ENCODE measurements at places on chromosomes 5 and 9.

DNA sequence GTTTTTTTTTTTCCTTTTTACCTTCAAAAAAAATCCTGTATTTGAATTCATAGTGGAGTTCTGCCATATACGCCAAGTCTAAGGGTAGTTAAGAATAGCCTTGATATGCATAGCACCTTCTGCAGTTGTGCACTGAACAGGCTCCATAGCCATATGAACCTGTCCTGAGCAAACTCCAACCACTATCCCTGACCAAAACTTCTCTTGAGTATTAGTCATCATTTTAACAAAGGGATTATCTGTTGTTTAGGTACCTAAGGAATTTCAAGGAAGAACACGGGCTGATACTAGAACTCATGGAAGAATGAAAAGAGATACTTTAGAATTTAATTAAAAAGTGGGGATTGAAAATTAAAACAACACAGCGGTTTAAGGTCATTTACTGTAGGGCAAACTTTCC lies 1.9 kb upstream of the FBXO38 start:
- DNase-seq: no peak

GRCh38 chr5:88426441-88426840 lies 157.8 kb upstream of the TMEM161B start:
- no peak for DNase-seq

DNA sequence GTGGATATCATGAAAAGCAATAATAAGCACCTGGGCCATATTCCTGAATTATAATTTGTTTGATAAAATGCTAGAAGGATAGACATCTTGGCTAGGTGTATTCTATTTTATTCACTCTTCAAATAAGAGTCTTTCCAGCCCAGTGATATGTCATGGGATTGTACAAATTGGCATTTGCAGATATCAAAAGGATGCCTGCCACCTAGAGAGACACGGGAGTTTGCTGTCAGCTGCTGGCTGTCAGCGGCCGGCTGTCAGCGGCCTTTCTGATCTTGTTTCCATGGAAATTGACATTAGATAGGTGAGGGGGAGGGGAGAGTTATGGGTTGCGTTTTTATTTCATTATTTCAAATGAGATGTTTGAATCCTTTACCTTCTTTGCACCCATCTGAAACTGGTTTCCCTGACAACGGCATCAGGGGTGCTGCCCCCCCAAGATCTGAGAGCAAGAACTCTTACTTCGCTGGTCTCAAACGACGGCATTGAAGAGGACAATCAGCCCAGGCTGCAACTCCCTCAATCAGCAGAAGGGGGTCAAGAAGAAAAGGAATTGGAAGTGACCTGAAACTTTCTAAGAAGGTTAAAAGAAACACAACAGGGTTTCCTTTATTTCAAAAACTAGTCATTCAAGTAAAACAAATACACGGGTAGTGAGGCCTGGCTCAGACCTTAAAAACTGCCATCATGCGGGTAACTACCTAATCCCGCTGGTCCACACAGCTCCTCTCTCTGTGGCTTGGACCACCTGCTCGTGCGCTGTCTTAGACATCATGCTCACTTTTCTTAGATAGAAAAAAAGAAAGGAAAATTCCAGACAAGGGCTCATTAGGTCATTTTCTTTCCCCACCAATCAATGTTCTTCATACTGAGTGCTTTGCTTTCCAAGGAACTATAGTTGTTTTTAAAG lies 115.7 kb downstream of the TLE1 start:
- DNase-seq: no peak

DNA sequence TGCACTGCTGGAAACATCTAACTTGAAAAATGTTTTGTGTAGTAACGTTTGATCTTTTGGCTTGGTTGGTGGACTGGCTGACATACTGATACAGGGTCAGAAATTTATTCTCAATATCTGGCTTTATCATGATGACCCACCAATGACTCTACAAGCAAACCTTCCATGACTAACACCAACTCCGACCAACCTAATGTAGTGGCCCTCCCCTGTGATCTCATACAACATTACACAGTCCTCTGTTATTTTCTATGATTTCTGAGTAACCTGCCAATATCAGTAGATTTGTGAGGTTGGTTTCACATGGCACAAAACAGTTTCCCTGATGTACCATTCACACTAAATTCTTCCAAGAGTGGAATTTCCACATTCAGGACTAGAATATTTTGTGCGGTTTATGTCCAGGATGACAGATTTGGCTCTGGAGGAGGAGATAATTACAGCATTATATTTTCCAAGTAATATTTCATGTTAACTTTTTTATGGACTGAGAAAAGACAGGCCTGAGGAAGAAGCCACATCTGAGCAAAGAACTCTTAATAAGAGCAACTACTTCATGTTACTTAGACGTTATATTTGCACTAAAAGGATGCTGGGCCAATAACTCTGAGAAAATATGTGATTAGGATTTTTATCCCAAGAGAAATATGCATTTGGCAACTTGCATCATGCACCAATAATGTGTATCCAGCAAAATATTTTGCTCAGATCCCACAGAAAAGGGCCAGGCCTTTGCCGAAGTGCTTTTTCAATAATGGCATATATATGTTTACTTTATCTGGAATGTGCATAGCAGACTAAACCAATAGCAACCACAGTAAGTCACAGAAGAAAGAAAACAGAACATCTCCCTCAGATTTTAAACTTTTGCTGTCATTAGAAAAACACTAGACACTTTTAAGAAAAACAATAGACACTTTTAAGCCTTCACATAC lies 273.4 kb downstream of the KCNN2 start:
- DNase-seq: no peak

- no peak for DNase-seq
Observed at GRCh38 chr9:126778141-126778540, 26.7 kb upstream of the ZBTB43 start.

DNA sequence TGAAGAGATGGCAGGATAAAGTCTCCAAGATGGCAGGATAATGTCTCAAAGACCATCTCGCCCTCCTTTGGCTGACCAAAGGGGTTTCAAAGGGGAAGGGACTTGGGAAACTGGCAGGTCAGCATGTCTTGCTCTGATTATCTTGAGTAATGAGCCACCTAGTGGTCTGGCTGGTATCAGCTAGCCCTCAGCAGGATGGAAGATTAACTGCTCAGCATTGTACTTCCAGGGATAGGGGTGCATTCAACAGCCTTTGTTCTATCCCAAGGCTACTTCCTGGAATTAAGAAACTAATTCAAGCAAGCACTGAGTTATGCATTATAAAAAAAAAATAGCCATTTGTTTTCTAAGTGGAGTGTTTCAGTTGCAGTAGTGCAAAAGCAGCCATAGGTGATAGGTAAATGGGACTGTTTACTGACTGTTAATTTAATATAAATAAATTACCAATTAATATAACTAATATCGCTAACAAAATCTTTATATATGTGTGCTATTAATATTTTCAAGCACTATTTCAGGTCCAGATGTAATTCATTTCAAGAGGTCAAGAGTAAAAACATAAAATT lies 555.5 kb downstream of the CDH9 start:
- no peak for DNase-seq

DNA sequence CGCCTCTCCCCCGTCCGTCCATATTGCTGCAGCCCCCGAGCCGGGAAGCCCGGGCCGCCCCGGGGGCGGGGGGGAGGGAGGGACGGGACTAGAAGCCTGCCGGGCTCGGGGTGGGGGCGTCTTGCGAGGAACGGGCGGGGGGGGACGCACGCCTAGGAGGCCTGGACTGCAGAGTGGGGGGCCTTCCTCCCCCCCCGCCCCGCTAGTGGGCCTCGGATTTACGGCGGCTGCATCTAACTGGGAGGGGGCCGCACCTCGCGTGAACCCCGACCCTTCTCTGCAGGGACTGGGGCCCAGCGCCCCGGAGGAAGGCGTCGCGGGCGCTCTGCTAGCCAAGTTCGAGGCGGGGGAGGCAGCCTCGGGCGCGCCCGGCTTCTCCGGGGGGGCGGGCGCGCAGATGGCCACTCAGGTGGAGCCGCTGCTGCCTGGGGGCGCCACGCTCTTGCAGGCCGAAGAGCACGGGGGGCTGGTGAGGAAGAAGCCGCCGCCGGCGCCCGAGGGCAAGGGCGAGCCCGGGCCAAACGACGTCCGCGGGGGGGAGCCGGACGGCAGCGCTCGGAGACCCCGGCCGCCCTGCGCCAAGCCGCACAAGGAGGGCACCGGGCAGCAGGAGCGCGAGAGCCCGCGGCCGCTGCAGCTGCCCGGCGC lies at the start of gene LARP1:
Gene LARP1, plus strand, starts transcription at position 17 of the 648 bp plus-strand sequence. Its CDS starts 381 bp downstream, at position 398.
- no peak for DNase-seq

- no peak for DNase-seq
Observed at GRCh38 chr9:129776938-129777768, 24.3 kb upstream of the PTGES start.

DNA sequence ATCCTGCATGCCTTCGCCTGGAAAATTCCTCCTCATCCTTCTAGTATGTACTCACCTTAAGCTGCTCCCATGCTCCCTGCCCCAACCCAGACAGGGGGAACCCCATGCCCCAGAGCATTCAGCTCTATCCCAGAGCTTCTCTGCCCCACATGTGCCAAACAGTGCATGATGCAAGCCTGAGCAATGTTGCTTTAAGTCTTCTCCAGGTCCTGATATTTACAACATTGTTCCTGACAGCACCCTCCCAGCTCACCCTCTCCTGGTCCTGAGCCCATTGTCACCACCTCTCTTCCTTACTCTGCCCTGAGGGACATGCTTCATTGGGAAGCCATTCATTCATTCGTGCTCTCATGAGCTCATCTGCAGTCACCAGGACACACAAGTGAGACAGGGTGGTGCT lies 23.4 kb upstream of the BARX1 start:
- no peak for DNase-seq

- no peak for DNase-seq
Observed at GRCh38 chr9:21443849-21444625, 3.8 kb downstream of the IFNA1 start.

- DNase-seq: no peak
Observed at GRCh38 chr5:136314302-136314701, 51.0 kb downstream of the TRPC7 start.

GRCh38 chr9:105647595-105648349 lies 14.5 kb upstream of the TAL2 start:
- DNase-seq: no peak

GRCh38 chr9:21383627-21384026 lies 1.6 kb downstream of the IFNA2 start:
- no peak for DNase-seq

GRCh38 chr5:151931260-151931659 lies 6.6 kb upstream of the GLRA1 start:
- no peak for DNase-seq

- no peak for DNase-seq
Observed at GRCh38 chr9:3692606-3693005, 166.8 kb upstream of the RFX3 start.

- DNase-seq: no peak
Observed at GRCh38 chr5:163978897-163979296, 473.5 kb downstream of the MAT2B start.
